ENCODE measurements at places on chromosomes 7 and 10.

DNA sequence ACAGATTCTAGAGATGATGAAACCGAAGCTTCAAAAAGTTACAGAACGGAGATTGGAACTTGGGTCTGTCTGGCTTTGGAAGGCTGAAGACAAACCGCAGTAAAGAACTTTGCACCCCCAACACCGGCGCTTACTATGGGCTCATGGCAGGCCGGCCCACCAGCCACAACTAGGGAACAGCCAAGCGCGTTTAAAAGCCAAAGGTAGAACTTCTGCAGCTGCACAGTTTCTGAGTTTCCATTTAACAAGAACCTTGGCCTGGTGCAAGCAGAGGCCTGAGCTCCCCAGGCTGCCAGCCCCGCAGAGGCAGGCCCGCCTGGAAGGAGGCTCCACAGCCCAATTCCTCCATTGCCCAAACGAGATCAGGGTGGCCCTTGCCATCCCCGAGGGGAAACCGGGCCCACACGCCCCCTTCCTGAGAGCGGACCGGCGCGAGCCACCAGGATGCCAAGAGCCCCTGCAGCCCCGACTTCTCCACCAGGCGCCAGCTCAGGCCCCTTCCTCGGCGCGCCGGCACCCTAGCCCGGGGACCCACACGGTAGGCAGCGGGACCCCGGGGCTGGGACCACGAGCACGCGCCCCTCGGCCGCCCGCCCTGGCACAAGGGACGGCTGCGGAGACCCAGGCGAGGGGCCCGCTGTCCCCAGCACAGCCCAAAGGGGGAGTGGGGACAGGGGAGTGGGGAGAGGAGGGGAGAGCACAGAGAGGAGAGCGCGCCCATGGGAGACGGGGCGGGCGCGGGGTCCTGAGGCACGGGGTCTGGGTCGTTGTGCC, 566 bp downstream of the MAD1L1 start:
- peak; percentile 29 for DNase-seq

DNA sequence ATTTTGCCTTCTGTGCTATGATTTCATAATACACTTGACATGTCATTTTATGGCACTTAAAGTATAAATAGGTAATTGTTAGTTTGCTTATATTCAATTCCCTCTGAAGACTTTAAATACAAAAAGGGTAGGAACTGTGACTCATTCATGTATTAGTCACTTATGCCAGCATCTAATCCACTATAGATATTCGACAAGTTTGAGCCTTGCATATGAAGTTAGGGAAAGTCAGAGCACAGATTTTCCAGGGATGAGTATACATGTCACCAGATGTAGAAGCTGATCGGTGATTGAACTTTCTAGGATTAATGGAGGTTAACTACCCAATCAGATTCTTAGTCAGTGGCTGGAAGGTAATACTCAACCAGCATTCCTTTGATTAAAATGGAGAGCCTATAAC, 1321.5 kb downstream of the XPNPEP1 start:
- no peak for DNase-seq

DNA sequence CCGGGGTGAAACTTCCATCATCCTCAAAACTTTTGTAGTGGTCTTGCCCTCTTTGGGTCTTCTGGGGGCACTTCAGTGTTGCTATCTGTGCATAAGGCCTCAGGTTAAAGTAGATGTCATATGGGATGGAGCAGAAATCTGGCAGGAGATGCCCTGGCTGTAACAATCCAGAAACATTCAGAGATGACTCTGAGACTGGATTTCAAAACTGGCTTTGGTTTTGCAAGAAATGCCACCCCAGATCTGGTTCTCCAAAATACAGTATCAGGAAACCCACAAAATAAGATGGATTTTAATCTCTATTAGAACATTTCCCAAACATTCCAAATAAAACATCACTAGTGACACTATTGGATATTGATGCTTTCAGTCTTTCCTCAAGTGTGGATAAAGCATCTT, 191.5 kb downstream of the REEP3 start:
- no peak for DNase-seq

DNA sequence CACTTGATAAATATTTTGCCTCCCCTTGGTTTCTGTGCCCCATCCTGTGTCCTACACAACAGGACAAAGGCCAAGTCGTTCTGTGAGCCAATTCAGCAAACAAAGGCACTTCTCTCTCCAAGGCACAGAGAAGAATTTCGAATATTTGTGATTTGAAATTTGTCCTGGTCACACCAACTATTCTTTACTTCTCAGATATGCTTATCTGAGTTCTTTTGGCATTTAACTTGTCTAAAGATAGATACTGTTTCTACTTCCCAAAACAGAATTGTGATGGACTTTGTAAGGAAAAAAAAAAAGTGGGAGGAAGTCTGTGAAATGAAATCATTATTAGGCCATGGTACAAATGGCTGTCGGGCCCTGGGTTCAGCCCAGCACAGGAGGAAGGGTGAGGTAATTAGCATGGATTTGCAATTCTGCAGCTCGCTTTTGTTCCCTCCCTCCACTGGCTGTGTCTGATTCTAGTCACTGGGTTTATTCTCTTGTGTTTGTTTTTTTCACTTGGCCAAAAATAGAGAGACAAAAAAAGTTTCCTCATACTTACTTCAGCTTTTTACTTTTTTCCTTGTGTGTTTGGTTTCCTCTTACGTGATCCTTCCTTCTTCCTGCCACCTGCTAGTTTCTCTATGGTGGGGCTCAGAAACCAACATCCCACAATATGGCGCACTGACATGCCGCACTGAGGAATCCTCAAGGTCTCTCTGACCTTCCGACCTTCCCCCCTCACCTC, 108.2 kb upstream of the MKLN1 start:
- DNase-seq = peak; percentile 68

GRCh38 chr10:86876748-86877147, 80.7 kb downstream of the MMRN2 start:
- DNase-seq = peak; percentile 76

DNA sequence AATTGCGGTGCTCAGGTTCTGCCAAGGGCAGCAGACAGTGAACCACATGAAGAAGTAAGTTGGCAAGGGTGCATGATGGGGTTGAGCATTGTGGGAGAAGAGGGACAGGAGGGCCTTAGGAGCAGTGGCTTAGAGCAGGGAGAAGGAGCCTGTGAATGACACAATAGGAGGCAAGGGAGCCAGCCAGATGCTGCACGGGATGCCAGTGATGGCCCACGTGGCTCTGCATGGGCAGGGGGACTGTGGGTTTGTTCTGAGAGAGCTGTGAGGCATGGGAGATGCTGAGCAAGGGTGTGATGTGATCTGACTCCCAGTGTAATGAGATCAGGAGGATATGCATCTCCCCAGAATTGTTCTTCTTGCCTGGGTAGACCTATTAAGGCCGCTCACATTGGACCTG, 60.9 kb downstream of the C10orf90 start:
- DNase-seq = no peak

DNA sequence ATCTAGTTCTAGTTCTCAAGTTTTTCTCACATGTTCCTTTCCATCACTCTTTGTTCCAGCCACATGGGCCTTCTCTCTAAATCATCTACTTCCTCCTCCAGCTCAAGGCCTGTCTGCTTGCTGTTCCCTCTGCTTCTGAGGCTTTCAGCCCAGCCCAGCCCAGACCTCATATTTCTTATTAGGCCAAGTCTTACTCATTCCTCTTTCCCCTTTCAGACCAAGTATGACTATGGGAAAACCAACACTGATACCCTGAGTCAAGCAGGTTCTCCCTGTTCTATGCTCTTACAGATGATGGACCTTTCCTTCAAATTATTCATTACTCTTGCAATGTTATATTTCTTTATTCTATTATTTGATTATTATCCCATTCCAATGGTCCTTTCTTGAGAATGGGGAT, 80.3 kb upstream of the SEM1 start:
- DNase-seq = no peak

DNA sequence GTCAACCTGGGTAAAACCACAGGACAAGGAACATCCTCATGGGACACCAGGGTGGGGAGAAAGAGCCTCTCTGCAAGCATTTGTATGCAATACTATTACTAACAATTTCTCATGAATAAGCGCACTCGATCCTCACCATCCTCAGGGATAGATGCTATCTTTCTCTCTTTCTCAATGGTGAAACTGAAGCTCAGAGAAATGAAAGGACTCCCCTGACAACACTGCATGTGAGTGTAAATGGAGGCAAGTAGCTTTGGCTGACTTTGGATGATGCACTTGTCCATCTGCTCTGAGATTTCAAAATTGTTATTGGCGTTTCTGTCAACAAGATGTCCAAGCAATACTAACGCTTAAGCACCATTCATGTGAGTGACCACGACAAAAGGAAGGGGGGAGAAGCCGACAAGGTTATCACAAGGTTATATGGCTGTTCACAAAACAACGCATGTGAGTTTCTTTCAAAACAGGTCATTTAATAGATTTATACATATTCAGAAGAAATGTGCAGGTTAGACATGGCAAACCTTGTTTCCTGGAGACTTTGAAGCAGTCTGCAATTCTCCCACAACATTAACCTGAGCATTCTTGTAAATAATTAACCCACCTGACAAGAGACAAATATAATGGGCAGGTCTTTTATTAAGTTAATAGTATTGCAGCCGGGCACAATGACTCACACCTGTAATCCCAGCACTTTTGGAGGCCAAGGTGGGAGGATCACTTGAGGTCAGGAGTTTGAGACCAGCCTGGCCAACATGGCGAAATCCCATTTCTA, 54.0 kb downstream of the IFIT5 start:
- DNase-seq = no peak

- no peak for DNase-seq
Observed at GRCh38 chr7:80921130-80921529, 2.3 kb upstream of the SEMA3C start.

DNA sequence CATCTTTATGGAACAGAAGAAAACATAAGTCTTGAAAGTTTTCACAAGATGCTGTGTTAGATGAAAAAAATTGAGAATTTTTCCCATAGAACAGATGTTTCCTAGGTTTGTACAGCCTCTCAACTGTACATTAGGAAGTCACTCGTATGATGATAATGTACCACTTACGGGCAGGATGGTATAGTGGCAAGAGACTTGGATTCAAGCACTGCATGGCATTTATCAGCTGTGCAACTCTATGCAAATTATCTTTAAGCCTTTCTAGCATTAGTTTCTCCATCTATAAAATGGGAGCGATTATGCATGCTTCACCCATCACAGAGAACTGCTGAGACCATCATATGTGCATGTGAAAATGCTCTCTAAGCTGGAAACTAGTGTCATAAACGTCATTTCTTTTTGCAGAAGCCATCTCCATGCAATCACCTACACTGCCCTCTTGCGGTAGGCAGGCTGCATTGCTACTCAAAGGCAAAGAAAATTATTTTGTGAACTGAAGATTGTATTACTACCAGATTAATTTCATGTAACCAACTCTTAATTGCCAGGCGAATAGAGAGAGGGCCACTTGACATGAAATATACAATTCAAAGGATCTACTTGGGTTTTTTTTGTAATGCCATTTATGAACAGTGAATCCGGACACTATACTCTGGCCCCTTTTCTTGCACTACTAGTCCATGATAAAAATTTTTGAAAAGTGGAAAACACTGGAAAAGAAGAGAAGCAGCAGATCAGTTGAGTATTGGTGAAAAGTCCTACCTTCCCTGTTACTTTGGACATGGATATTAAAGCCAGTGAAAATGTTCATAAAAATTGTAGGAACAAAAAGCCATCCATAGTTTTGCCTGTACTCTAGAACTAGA, 102.3 kb downstream of the JAZF1 start:
- peak; percentile 72 for DNase-seq

- no peak for DNase-seq
Observed at GRCh38 chr7:51901489-51901840, 584.9 kb upstream of the COBL start.

GRCh38 chr7:2943851-2944601, 99.6 kb downstream of the CARD11 start:
- no peak for DNase-seq

DNA sequence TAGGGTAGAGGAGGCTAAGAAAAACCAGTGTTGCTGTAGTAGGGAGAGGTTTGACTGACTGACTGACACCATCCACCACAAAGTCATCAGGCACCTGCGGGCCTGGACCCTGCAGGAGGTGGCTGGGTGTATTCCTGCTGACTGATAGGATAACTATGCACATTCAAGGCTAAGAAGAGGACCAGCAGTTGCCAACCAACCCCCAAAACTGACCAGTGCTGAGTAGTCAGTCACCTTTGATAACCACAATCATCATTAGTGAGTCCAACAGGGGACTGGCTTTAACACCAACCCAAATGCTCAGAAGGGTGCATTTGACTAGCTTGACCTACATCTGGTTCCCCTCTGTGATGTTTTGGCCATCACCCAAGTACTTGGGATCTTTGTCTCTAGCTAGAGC, 30.5 kb downstream of the PLXNA4 start:
- no peak for DNase-seq

- DNase-seq = no peak
Observed at GRCh38 chr10:128491686-128492085, 365.5 kb upstream of the MKI67 start.

DNA sequence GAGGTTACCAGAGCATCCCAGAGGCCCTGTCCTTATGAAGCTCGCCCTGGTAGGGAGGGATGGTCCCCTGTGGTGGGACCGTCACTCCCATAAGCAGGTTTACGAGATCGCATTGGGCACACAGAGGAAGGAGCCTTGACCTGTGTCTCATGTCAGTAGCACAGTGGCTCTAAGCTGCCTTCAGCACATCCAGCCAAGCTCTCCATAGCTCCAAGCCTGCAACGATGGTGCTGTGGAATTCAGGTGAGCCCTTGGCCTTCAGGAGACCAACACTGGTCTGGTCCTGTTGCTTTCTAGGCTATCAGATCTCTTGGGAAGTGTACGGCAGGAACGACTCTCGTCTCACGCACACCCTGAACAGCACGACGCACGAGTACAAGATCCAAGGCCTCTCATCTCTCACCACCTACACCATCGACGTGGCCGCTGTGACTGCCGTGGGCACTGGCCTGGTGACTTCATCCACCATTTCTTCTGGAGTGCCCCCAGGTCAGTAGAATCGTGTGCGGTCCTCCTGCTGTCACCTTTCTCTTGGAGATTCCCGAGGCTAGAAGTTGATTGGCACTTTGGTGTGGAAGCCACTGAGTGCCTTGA, 605.3 kb upstream of the FOXK1 start:
- DNase-seq = no peak

DNA sequence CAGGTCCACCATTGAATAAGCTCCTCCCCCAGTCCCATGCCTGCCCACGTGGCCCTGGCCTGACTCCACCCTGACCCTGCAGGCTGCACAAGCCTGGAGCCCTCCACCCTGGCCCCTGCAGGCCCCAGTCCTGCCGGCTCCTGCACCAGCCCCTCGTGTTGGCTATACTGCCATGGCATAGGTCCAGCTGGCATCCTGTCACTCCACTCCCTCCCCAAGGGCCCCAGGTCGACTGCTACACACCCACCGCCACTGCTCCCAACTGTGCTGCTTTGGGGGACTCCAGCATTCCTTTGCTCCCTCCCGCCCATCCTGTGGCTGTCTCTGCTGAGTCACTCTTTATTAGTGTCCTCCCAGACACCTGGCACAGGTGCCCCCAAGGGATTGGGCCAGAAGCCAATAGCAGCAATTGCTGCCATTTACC, 32.4 kb upstream of the HSPA12A start:
- DNase-seq = no peak

GRCh38 chr7:150369748-150370501, 1.3 kb downstream of the REPIN1 start:
- no peak for DNase-seq

GRCh38 chr10:43190775-43191174, 52.5 kb downstream of the CSGALNACT2 start:
- DNase-seq = no peak

GRCh38 chr10:76432016-76433012, 1000.9 kb downstream of the LRMDA start:
- no peak for DNase-seq

- no peak for DNase-seq
Observed at GRCh38 chr10:106734220-106734619, 430.3 kb downstream of the SORCS1 start.

GRCh38 chr7:4707980-4708411, 25.9 kb downstream of the FOXK1 start:
- DNase-seq = no peak

All from suppressor macrophage treated with lipopolysaccharide for 4 hours (primary cell).